ENCODE measurements at places on chromosomes 11 and 22.

GRCh38 chr11:128689948-128690664 lies 3.8 kb upstream of the FLI1 start:
- DNase-seq = no peak

DNA sequence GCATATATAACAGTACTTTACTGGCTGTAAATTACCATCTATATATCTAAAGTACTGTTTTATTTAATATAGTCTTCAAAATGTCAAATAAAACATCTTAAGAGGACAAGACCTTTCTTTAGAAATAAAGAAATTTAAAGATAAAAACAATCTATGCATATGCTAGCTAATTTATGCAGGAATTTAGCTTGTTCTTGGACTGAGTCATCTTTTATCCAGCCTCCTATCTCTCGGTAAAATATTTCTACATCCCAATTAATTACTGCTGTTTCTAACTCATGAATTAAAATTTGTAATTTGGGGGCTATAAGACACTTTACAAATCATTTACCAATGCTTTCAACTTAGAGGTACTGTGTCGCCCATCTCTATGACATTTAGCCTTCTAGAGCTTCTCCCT lies 72.8 kb upstream of the DDI1 start:
- DNase-seq = no peak

- no peak for DNase-seq
Measured at GRCh38 chr11:109390752-109391151, 31.2 kb upstream of the C11orf87 start.

- DNase-seq = no peak
Measured at GRCh38 chr11:3723014-3723708, 52.0 kb upstream of the CHRNA10 start.

- DNase-seq = no peak
Measured at GRCh38 chr11:35088676-35089075, 50.3 kb upstream of the CD44 start.

- no peak for DNase-seq
Measured at GRCh38 chr11:65499713-65500386, 1.0 kb downstream of the MALAT1 start.
